COLO829 (cell line): ENCODE measurements at places on chromosomes 11 and 22.
A peak's percentile ranks its signal among the peaks of the same experiment; 100 is the strongest.

DNA sequence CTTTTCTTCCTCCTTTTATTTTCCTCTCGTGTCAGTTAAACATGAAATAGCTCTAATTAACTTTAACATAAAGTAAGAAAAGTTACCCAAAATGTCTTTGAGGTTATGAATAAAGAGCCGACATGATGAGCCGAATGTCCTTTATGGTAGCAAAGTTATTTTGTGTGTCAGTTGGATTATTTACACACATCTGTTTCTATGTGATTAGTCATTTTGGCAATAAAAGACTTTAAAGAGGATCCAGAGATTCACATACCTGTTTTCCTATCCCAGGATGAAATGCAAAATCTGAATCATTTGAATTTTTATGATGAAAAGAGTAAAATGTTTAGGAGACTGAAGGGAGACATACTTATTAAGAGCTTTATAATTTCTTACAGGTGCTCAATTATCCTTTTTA lies 34.0 kb upstream of the TECTA start:
- DNase-seq: no peak

DNA sequence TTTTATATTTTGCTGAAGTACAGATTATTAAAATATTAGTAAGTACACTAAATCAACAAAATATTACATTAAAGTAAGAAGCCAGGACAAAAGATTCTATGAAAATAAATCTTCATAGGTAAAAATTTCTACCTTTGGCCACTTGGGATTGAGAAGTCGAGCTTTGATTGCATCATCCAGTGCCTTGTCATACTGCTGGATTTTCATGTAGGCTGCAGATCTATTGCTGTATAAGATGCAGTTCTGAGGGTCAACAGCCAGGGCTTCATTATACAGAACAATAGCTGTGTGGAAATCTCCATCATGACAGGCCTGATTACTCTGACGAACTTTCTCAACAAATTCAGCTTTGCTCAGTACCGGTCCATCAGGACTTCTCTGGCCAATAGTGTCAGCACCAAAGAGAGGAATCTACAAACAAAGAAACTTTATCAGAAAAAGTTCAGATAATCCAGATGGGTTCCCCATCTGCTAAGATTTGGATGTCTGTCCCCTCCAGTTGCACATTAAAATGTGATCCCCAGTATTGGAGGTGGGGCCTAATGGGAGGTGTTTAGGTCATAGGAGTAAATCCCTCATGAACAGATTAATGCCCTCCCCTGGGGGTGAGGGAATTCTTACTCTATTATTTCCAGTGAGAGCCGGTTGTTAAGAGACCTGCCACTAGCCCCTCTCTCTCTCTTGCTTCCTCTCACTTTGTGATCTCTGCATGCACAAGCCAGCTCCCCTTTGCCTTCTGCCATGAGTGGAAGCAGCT lies 50.0 kb downstream of the TTC28 start:
- no peak for DNase-seq

- peak; percentile 85 for DNase-seq
Observed at GRCh38 chr22:42959576-42960509, 55.1 kb downstream of the PACSIN2 start.

GRCh38 chr11:72823105-72823804 lies 9.0 kb downstream of the ATG16L2 start:
- DNase-seq: no peak

GRCh38 chr11:119739021-119739703 lies 10.2 kb upstream of the NECTIN1 start:
- DNase-seq: no peak

DNA sequence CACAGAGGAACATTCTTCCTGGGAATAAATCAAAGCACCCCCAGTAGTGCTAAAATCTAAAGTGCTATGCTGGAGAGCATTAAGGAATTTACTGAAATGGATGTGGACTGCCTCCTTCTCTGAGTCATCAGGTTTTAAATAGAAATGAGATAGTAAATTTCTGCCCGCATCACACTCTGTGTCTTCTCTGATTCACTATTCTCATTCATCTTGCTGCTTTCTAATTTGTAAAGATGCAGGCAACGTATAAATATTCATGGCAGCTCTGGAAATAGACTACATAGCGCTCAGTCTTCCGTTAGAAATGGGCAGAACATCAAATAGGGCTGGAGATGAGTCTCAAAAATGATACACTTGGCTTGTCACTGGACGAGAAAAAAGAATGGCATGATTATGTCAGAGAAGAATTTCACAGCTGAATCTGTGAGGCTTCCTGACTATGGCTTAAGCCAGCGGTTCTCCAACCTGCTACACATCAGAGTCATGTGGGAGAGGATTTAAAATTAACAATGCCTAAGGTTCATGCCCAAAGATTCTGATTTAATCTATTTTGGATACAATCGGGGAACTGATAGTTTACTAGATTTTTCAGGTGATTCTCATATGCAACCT lies 178.2 kb downstream of the LRRC4C start:
- DNase-seq: peak; percentile 22

GRCh38 chr11:4178813-4179662 lies 84.4 kb downstream of the RRM1 start:
- DNase-seq: no peak

DNA sequence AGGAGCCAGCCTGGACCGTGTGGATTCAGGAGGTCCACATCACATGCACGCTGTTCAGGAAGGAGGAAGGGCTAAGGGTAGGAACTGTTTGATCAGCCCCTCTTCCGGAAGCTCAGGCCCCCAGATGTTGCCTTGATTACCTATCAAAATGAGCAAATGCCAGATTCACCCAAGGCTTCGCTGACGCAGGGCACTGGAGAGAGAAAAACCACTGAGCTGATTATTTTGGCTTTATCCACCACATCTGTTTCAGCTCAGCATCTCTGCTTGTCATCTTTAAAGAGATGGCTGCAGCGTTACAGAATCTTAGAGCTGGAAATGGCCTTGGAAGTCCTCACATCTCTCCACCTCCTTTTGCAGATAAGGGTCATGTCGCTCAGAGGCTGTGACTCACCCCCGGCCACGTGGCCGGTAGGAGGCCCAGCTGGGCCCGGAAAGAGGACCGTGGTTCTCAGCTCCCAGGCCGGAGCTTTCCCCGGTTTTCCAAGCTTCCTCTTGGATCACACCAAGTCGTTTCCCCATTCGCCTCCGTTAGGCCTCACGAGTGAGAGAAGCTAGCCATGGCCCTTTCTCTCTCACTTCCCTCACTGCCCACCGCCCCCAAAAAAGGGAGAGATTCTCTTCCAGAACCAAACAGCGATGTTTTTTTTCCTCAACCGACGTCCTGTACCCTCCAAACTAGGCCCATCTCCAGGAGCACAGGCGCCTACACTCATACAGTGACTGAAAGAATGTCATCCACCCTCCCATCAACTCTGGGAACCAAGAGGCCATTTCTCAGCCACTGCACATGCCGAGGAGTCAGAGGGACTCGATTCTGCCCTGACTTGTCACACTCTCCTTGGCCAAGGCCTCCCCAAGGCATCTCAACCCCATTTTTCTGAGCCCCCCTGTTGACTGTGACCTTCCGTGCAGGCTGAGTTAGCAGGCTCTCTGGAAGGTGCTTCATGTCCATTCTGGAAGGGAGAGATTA lies 37.6 kb downstream of the LIF start:
- peak; percentile 70 for DNase-seq

DNA sequence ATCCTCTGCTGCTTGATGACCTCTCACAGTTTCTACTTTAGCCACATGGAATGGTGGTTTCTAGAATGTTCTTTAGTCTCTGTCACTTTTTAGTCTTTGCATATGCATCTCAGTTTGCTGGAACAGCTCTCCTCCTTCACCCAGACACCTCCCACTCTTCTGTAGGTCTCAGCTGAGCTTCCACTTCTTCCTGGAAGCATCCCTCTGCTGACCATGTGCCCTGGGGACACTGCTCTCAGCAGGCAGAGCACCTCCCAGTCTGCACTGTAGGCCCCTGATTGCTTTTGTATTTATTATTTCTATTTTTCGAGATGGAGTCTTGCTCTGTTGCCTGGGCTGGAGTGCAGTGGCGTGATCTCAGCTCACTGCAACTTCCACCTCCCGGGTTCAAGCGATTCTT lies 84.0 kb downstream of the GRIK4 start:
- no peak for DNase-seq

- DNase-seq: no peak
Observed at GRCh38 chr11:44531116-44531504, 34.4 kb upstream of the CD82 start.

GRCh38 chr11:110435780-110436717 lies 6.3 kb downstream of the FDX1 start:
- DNase-seq: no peak

DNA sequence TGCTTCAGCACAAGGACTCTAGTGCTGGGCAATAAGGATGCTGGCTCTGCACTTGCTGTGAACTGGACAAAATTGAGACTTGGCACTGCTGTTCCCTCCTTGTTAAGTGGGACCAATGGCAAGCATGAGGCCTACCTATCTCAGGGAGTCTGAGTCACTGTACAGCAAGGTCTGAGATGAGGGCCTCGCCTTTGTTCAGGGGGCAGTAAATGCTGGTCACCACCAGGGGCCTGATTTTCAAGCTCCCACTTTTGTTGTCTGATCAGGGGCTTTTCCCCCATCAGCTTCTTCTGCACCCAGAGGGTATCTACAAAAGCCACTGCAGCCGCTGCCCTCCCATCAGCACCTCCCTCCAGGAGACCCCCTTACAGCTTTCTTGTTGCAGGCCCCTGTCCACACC lies 22.8 kb downstream of the DHCR7 start:
- DNase-seq: no peak

- no peak for DNase-seq
Observed at GRCh38 chr11:45739866-45740265, 65.1 kb upstream of the SLC35C1 start.

- no peak for DNase-seq
Observed at GRCh38 chr11:122159173-122159721, 43.2 kb upstream of the BLID start.

- no peak for DNase-seq
Observed at GRCh38 chr22:17931400-17931825, 92.9 kb downstream of the MICAL3 start.

- peak; percentile 67 for DNase-seq
Observed at GRCh38 chr22:36331306-36331911, 56.4 kb downstream of the MYH9 start.

- no peak for DNase-seq
Observed at GRCh38 chr11:37422511-37422910, 824.5 kb upstream of the RAG2 start.

DNA sequence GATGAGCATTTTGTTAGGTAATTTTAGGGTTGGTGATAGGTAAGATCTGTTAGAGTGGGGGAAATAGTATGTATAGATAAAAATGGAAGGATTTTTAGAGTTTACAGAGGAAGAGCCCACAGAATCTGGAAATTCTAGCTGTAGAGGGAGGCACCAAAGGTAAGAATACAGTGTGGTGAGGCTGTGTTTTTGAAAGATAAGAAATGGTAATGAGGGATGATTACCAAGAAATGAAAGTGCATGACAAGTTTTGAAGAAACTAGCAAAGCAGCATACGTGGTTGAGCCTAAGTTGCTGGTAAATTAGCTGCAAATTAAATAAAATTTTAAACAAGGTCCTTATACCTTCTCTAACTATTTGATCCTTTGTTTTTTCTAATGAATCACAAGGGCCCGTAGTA lies 14.6 kb upstream of the RASSF10 start:
- DNase-seq: no peak

GRCh38 chr11:81497202-81497804 lies 1236.4 kb downstream of the FAM181B start:
- DNase-seq: peak; percentile 43

DNA sequence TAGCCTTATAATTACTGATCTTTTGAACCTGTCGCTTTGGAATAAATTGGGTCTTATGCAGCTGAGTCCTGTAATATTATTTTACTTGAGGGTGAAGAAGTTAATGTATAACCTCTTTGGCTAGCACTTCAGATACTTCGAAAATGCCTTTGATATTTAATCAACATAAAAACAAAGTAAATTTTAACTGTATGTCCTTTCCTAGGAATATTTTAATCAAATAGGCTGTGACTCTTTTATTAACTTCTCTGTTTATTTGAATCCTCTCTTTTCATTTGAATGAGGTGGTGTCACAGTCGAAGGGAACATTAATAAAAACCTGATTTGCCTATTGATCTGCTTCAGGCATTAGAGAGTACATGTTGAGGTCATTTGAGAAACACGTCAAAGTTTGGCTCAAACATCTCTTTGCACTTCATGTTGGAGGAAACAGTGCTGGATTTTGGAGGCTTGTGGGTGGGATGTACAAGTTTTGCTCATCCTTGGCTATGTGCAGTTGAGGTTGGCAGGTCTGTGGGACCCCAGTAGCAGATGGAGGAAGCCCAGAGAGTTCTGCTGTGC lies 143.6 kb downstream of the NCAM1 start:
- no peak for DNase-seq

- DNase-seq: no peak
Observed at GRCh38 chr22:41140365-41140957, 48.1 kb downstream of the EP300 start.

DNA sequence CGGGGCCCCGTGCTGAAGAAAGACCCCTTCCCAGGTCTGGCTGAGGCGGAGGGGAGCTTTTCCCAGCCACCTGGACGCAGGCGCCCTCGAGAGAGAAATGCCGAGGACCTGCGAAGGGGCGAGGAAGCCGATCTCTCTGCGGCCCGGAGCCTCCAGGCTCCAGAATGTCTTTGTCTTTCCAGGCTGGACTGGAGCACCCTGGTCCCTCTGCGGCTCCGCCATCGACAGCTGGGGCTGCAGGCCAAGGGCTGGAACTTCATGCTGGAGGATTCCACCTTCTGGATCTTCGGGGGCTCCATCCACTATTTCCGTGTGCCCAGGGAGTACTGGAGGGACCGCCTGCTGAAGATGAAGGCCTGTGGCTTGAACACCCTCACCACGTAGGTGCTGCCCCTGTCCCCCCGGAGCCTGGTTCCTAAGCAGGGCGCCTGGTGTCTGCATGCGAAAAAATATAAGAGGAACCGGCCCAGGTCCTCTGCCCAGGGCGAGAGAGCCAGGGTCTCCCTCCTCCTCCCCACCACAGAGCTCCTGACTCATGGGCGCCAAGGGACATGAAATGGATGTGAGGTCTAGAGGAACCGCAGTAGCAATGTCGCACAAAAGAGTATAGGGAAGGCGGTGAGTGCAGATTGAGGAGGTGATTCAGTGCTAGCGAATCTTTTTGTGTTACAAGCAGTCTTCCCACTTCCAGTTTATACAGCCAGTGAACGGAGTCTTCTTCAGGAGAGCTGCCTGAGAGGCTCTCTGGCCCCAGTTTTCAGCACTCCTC lies 11.0 kb downstream of the GLB1L2 start:
- no peak for DNase-seq

DNA sequence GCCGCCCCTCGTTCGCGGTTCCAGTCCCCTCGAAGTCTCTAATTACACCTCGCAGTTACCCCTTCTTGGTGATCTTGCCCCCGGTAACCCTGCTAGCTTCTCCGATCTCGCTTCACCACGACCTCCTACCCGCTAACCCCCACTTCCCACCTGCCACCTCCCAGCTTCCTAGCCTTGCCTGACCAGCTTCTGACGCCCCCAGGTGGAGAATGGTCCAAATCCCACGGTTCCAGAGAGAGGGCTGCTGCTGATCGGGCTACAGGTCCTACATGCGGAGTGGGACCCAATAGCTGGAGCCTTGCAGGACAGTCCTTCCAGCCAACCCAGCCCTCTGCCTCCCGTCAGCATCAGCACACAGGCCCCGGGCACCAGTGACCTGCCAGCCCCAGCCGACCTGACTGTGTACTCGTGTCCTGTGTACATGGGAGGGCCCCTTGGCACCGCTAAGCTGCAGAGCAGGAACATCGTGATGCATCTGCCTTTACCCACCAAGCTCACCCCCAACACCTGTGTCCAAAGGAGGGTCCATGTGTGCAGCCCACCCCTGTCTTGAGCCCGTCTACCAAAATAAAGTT lies 31.9 kb downstream of the RRP8 start:
- DNase-seq: no peak

GRCh38 chr11:20966489-20966888 lies 297.1 kb downstream of the NELL1 start:
- no peak for DNase-seq
